ENCODE measurements at places on chromosomes 6 and 20.

GRCh38 chr6:125899726-125900182, 56.8 kb upstream of the HINT3 start:
- H3K27ac ChIP-seq = no peak overlapping the region
- H3K27me3 ChIP-seq = no peaks in the 10 kb centered on the region
- no peak for DNase-seq
- H3K36me3 ChIP-seq = no peaks in the 10 kb centered on the region

- DNase-seq = no peak
- no peaks in the 10 kb centered on the region for H3K36me3 ChIP-seq
- no peak overlapping the region for H3K4me3 ChIP-seq
- H3K4me1 ChIP-seq = no peaks in the 10 kb centered on the region
Observed at GRCh38 chr6:167711768-167712730, 114.7 kb upstream of the AFDN start.

- H3K36me3 ChIP-seq = peaks cover 20% of the 10 kb centered on the region
- no peak overlapping the region for H3K27ac ChIP-seq
- no peaks in the 10 kb centered on the region for H3K27me3 ChIP-seq
- peaks cover 5% of the 10 kb centered on the region for H3K4me1 ChIP-seq
- no peak overlapping the region for H3K4me3 ChIP-seq
- DNase-seq = no peak
Observed at GRCh38 chr6:75624988-75625387, 23.3 kb downstream of the SENP6 start.

DNA sequence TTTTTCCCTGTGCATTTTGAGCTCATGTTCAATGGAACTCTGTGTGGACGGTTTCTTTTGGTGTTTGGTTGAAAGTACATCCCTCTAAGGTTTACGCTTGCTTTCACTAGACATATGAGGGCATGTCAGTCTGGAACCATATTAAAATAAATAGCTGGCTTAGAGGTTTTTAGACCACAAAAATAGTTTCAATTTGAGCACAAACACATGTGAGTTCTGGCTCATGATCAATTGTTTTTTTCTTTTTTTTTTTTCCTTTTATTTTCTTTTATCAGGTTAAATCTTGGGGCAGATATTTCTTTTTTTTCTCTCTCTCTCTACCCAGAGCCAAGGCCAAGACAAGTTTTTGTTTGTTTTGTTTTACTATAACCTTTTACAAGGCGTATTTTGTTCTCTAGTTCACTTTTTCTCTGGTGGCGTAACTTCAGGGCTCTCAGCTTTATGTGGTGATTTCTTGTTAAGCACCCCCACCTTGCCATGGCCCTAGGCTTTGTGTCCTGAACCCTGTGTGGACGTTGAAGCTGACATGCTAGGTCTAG, 92.9 kb downstream of the SHLD1 start:
- no peak for DNase-seq
- H3K27ac ChIP-seq = no peak overlapping the region
- no peak overlapping the region for H3K4me3 ChIP-seq

DNA sequence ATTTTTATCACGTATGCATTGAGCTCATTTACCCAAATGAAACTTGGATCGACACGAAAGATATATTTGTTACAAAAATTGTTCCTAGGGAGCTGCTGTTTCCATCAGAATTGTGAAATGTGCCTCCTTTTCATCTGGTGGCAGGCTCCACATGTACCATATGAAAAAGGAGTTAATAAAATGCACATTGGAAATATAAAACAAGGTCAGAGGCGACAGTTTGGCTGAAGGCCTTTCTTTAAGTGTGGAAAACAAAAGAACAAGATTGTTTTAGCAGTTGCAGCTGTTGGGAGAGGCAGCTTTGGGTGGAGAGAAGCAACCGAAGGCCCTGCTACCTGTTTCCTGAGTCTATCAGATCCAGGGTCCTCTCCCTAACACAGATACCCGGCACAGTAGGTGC, 334.5 kb upstream of the NT5E start:
- H3K4me3 ChIP-seq = no peak overlapping the region
- no peaks in the 10 kb centered on the region for H3K27me3 ChIP-seq
- H3K27ac ChIP-seq = no peak overlapping the region
- H3K4me1 ChIP-seq = no peaks in the 10 kb centered on the region

DNA sequence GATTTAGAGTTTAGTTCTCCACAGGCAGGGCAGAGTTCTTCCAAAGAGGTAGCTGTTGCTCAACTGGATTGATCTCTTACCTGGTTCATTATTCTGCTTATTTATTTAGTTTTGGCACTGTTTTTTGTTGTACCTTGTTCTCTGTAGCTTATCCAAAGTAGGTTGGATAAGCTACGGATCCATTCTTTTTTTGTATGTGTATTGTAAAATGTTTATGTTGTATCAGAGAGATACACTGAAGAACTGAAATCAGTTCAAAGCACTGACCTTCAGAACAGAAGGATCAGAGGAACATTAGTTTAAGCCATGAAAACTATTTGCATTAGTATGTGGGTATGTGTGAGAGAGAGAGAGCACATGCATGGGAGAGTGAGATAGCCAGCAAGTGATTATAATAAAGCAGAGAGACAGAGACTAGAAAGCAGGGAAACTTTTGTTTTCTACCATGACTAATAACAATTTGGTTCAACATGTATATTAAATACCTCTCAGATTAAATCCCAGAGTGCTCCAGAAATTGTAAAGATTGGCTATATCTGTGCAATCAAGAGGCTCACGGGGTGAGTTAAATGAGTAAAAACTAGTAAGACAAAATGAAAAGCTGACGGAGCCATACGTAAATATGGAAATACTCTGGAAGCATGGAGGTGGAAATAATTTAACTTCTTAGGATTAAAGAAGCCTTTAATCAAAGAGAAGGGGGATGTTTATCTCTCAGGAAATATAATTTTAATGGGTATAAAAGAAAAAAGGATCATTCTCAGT, 40.2 kb downstream of the ITCH start:
- no peak overlapping the region for H3K4me3 ChIP-seq
- no peak for DNase-seq
- H3K27me3 ChIP-seq = no peaks in the 10 kb centered on the region

- H3K27ac ChIP-seq = no peak overlapping the region
- DNase-seq = peak; percentile 20
- peaks cover 3% of the 10 kb centered on the region for H3K27me3 ChIP-seq
- H3K36me3 ChIP-seq = no peaks in the 10 kb centered on the region
- H3K4me1 ChIP-seq = peaks cover 3% of the 10 kb centered on the region
Observed at GRCh38 chr6:43246301-43247113, 3.2 kb downstream of the TTBK1 start.

- H3K27me3 ChIP-seq = no peaks in the 10 kb centered on the region
- H3K27ac ChIP-seq = no peak overlapping the region
- DNase-seq = no peak
- no peak overlapping the region for H3K4me3 ChIP-seq
Observed at GRCh38 chr6:165034271-165034741, 275.1 kb downstream of the C6orf118 start.

DNA sequence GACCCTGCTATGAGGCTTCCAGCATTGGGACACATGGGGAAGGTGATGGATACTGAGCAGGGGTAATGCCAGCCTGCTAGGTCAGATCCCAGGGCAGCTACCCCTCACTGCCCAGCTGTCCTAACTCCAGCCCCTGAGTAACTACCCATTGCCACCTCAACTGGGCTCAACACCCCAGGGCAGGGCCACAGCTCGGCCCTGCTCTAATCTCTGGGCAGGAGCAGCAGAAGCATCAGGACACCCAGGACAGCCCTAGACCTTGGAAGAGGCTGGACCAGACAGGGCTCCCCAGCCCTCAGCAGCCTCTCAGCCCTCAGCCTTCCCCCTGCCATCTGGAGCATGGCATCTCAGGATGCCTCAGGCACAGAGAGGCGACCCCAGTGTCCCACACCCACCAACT, 67.4 kb upstream of the TOP1 start:
- H3K27me3 ChIP-seq = no peaks in the 10 kb centered on the region
- peaks cover 15% of the 10 kb centered on the region for H3K4me1 ChIP-seq
- H3K4me3 ChIP-seq = no peak overlapping the region
- DNase-seq = no peak

GRCh38 chr20:32004963-32005362, 5.3 kb upstream of the CCM2L start:
- H3K36me3 ChIP-seq = no peaks in the 10 kb centered on the region
- no peak overlapping the region for H3K4me3 ChIP-seq
- H3K27me3 ChIP-seq = no peaks in the 10 kb centered on the region
- no peak overlapping the region for H3K27ac ChIP-seq
- H3K4me1 ChIP-seq = no peaks in the 10 kb centered on the region

GRCh38 chr20:40948465-40949267, 80.0 kb upstream of the TOP1 start:
- DNase-seq = no peak
- H3K27me3 ChIP-seq = no peaks in the 10 kb centered on the region
- H3K36me3 ChIP-seq = no peaks in the 10 kb centered on the region
- H3K4me1 ChIP-seq = no peaks in the 10 kb centered on the region
- no peak overlapping the region for H3K27ac ChIP-seq
- H3K4me3 ChIP-seq = no peak overlapping the region

DNA sequence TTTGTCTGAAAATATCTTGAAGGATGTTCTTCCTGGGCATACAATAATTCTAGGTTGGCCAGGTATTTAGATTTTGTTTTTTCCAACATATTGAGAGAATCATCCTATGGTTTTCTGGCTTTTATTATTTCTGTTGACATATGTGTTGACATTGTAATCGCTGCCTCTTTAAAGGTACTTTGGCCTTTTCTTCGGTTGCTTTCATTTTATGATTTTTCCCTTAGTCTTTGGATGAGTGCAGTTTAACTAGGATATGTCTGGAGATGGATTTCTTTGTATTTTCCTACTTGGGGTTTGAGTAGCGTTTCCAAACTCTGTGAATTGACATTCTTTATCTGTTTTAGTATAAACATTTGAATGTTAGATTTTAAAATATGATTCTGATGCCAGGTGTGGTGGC, 11.5 kb downstream of the SERPINB1 start:
- H3K27ac ChIP-seq = no peak overlapping the region
- DNase-seq = no peak
- H3K36me3 ChIP-seq = no peaks in the 10 kb centered on the region
- no peak overlapping the region for H3K4me3 ChIP-seq

GRCh38 chr20:24261351-24261750, 208.1 kb upstream of the SYNDIG1 start:
- no peaks in the 10 kb centered on the region for H3K36me3 ChIP-seq
- DNase-seq = no peak
- H3K27ac ChIP-seq = no peak overlapping the region
- no peaks in the 10 kb centered on the region for H3K27me3 ChIP-seq
- no peaks in the 10 kb centered on the region for H3K4me1 ChIP-seq

- no peak for DNase-seq
- no peak overlapping the region for H3K4me3 ChIP-seq
- no peak overlapping the region for H3K27ac ChIP-seq
- H3K4me1 ChIP-seq = no peaks in the 10 kb centered on the region
Observed at GRCh38 chr6:152201120-152201519, 393.6 kb downstream of the ESR1 start.

GRCh38 chr6:22880686-22881433, 311.5 kb downstream of the HDGFL1 start:
- no peaks in the 10 kb centered on the region for H3K36me3 ChIP-seq
- no peak overlapping the region for H3K27ac ChIP-seq
- H3K4me3 ChIP-seq = no peak overlapping the region
- H3K4me1 ChIP-seq = no peaks in the 10 kb centered on the region
- DNase-seq = no peak

DNA sequence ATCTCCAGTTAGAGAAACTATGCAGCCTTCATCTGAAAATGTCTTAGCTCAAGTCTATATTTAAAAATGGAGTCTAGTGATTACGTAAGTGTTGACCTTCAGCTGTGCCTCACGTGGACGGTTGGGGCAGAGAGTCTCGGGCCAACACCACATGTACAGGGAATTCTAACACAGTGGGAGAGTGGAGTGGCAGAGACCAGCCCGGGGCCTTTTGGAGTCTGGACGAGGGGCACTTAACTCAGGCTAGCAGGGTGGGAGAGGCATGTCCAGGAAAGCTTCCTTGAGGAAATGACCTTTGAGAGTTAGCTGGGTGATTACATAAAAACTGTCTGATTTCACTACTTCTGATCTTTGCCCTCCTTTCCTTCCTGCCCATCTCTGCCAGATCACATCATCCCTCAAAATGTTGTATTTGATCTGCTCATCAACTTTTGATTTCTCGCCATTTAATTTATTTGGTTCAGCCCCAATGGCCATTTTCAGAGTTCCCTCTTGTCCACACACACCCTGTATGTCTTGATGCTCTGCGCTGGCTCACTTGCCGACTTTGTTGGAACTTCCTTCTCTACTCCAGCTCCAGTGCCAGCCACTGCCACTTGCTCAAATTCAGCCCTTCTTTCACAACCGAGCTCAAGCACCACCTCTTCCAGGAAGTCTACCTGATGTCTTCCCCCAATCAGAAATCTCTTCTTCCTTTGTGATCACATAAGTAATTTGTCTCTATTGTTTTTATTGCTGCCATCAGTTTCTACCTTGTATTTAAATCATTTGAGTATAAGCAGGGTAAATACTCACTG, 2.6 kb downstream of the ARMC2 start:
- H3K36me3 ChIP-seq = peaks cover 8% of the 10 kb centered on the region
- no peaks in the 10 kb centered on the region for H3K27me3 ChIP-seq
- H3K4me1 ChIP-seq = peaks cover 6% of the 10 kb centered on the region
- no peak overlapping the region for H3K27ac ChIP-seq
- DNase-seq = no peak
- H3K4me3 ChIP-seq = no peak overlapping the region

- no peak overlapping the region for H3K4me3 ChIP-seq
- H3K27me3 ChIP-seq = no peaks in the 10 kb centered on the region
- H3K4me1 ChIP-seq = no peaks in the 10 kb centered on the region
- no peak overlapping the region for H3K27ac ChIP-seq
Observed at GRCh38 chr20:36149469-36149868, 5.1 kb upstream of the EPB41L1 start.

DNA sequence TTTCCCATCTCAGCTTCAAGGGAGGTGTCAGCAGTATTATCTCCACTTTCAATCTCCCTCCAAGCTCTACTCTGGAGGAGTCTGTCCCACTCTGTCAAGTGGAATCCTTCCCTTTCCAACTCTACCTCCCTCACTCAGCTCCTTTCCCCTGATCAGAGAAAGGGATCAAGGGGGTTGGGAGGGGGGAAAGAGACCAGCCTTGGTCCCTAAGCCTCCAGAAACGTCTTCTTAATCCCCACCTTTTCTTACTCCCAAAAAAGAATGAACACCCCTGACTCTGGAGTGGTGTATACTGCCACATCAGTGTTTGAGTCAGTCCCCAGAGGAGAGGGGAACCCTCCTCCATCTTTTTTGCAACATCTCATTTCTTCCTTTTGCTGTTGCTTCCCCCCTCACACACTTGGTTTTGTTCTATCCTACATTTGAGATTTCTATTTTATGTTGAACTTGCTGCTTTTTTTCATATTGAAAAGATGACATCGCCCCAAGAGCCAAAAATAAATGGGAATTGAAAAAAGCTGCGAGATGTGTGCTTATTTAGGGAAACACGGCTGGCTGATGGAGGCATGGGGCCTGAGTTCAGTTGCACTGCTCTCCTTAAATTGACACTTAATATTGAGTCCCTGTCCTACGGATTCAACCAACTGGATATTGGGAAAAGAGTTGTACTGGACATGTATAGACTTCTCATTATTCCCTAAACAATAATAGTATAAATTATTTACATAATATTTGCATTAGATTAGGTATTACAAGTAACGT, 4.9 kb downstream of the TUBB start:
- peaks cover 16% of the 10 kb centered on the region for H3K4me1 ChIP-seq
- no peak for DNase-seq
- no peak overlapping the region for H3K4me3 ChIP-seq
- peak overlapping the region; percentile 32 for H3K27ac ChIP-seq
- peaks cover 17% of the 10 kb centered on the region for H3K36me3 ChIP-seq
- H3K27me3 ChIP-seq = no peaks in the 10 kb centered on the region

GRCh38 chr6:139133262-139134063, 1.4 kb upstream of the HECA start:
- H3K4me1 ChIP-seq = peaks cover 35% of the 10 kb centered on the region
- no peaks in the 10 kb centered on the region for H3K27me3 ChIP-seq
- DNase-seq = no peak
- no peak overlapping the region for H3K4me3 ChIP-seq
- H3K36me3 ChIP-seq = no peaks in the 10 kb centered on the region

Measured in naive thymus-derived CD4-positive, alpha-beta T cell (primary cell).